ENCODE measurements at places on chromosomes 7 and 10.

DNA sequence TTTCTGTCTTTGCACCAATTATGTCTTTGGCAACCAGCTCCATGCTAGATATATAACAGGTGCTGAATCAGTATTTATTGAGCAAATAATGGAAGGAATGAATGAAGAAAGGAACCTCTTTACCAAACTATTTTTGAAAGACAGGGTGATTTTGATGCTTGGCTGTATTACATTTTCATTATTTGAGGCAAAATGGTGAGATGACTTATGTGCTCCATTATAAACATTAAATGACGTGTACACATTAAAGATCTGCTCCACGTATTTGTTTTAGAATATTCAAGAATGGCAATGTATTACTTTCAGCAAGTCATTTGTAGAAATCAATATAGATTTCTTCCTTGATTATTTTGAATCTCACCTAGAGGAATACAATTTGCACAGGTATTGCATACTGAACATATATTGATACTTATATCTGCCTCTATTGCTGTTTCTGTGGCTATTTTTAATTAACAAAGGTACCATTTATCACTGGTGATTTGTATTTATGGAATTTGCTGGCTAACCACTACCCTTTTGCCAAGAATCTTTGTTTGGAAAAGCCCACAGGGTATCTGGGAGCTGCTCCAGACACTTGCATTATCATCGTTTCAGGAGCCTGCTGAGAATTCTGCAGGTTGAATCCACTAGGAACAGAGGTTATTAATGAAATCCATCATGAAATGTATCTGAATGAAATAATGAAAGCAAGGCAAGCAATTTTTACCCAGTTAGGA lies 92.2 kb downstream of the SEMA3C start:
- no peak for DNase-seq

- DNase-seq = no peak
Observed at GRCh38 chr10:70778267-70778924, 6.8 kb downstream of the TBATA start.

- no peak for DNase-seq
Observed at GRCh38 chr10:83199374-83199773, 939.9 kb upstream of the GHITM start.

DNA sequence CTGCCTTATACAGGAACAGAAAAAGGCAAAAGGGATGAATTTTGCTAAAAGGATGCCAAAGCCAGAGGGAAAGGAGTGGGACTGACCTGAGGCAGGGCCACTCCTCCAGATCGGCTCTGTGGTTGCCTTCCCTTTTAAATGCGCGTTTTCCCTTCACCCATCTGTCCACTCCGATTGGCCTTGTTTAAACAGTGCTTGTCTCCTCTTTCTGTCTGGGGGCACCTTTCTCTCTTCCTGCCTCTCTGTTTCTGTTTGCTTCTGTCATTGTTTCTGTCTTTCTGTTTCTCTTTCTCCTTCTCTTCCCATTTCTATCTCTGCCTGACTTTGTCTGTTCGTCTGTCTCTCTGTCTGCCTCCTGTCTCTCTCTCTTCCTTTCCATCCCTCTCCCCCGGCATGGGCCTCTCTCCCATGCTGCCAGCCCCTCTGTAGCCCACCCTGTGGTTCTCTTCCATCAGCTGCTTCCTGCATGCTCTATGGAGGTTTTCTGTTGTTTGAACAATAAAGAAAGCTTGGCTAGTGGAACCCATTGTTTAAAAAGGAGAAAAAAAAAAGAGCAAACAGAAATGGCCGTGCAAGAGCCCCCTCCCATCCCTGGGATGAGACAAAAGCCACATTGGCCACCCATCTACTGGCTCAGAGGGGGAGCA lies 29.5 kb upstream of the HSPB1 start:
- DNase-seq = no peak

DNA sequence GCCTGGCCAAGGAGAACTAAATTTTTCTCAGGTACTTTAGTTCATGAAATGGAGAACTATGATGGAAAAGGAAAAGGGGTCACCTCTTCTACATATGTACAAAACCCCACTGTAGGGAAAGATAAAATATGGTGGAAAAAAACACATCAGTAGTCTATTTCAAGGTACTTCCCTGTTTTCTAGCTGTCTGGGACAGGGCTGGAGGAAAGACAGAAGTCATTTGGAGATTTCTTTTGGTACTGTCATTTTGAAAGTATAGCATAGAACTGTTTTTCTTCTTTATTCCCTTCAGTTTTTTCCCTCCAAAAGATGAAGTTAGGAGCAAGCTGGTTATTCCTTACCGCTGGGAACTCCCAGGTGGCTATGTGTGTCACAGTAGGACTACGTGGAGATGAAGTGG lies 196.1 kb downstream of the DOCK4 start:
- DNase-seq = no peak

DNA sequence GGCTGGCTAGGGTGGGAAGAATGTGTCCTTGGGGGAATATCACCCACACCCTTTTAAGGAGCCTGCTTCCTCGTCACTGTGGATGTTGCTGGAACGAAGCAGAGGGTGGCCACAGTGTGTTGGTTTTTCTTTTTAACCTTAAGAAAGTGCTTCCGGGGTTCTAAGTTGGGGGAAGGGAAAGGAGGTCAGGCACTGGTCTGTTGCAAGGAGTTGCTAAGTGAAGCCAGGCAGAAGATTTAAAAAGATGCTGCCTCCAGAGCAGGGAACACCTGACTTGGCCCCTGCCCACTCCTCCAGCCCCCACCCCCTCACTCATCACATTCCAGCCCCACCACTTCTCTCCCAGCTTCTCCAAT lies 213.1 kb downstream of the EMX2 start:
- DNase-seq = no peak

DNA sequence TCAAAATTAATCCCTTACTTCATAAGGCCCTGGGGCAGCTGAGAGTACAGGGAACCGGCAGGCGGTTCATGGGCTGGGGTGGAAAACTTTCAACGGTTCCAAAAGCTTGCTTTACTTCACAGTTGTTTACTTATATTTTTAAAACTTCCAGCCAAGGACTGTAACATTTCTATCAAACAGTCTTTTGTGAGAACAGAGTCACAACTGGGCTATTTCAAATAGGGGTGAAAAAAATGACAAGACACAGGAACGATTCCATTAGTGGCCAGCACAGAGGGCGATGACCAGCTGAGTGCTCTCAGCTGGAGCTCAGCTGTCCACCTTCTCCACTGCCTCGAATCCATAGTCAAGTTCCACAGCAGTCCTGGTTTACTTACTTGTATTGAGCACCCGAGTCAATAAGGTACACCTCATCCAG lies 48.2 kb downstream of the XPNPEP1 start:
- DNase-seq = no peak

DNA sequence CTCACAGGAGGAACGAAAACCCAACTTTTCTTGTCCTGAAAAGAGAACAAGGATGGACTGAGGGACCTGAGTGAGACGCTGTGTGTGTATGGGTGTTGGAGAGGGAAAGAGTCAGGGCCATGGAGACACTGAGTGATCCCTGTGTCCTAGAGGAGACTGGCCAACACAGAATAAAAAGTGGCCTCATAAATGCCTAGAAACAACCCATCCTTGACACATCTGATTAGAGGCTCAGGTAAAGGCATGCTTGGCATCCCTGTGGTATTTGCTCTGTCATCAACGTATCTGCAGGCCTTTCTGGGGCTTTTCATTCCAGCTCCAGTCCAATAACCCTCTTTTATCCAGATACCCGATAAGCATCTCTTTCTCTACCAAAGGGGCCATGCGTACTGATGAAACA lies 86.3 kb downstream of the FGFR2 start:
- DNase-seq = no peak

- peak; percentile 72 for DNase-seq
Observed at GRCh38 chr10:133357285-133358161, at the start of gene FUOM. Gene FUOM (minus strand): TSS chr10:133358019. CDS start chr10:133358007, 12 bp downstream.

DNA sequence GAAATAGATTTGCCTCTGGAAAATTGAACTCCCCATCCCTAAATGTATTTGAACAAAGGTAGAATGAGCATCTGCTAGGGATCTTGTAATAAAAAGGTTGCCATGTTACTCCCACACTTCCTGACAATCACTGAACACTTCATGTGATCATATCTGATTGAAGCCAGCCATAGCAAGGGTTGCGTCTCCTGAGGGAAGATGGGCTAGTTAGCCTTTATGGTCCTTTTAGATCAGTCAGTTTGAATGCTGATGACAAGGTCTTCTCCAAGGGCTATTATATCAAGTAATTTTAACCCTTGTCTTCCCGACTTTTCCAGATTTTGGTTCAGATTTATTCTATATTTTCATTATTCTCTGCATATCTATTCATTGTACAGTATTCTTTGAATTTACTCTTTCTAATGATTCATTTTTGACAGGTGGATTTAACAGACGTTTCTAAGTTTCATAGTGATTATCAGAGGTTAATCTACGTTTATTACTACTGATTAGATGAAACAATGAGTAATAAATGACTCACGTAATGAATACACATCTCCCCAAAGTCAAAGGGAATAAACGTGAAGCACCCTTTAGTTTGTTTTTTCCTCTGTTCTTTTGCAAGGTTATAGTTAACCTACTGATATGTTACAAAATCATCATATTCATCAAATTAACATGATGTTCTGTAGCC lies 28.1 kb downstream of the CSGALNACT2 start:
- DNase-seq = no peak

GRCh38 chr10:124008187-124008586 lies 85.2 kb downstream of the CHST15 start:
- DNase-seq = no peak

DNA sequence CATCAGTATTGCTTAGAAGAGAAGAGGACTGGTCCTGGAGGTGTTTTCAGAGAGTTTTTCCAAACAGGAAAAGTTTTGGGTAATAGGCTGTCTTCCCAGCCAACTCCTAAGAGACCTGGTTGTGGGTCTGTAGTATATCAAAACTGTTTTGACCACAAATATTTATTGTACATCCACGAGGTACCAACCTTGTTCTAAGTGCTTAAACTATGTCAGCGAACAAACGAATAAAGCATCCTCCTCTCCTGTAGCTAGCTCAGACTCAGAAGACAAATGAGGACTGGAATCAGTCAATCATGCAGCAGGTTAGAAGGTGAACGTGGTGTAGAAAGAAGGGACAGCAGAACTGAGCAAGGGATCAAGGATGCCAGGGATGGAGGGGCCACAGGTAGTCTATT lies 61.6 kb upstream of the MKI67 start:
- DNase-seq = no peak

GRCh38 chr7:22193450-22193983 lies 163.4 kb downstream of the RAPGEF5 start:
- DNase-seq = no peak

GRCh38 chr7:100963386-100963785 lies 6.0 kb upstream of the MUC12 start:
- no peak for DNase-seq

DNA sequence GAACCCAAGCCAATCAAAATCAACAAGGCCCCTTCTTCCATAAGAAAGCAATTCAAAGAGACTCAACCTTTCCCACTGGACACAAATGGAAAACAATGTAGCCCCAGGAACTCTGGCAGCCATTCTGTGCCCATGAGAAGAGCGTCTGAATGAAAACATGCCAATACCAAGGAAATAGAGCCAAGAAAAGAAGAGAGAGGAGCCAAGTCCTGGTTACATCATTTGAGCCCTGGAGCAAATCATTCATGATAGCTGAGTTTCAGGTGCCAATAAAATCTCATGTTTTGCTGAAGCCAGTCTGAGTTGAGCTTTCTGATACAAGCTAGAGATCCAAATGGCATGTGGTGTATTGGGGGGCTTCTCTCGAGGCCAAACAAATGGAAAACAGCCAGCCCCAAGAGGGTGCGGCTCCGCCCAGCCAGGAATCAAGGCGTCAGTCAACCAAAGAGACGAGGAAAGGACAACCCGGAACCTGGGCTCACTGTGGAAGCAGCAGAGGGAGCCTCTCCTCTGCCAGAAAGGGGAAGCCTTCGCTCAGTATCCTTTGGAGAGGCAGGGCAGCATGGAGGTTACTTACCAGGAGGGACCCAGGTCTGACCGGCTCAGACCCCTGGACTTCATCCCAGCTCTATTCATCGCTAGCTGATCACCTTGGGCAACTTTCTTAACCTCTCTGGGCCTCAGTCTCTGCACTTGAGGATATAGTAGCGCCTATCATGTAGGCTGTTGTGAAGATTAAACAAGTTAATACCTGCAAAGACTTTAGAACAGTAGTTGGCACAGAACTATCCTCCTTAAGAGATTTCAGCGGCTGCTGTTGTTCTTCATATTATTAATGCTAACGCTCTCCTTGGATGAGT lies 61.8 kb downstream of the OAT start:
- no peak for DNase-seq

GRCh38 chr7:65744406-65744805 lies 128.5 kb upstream of the VKORC1L1 start:
- DNase-seq = no peak

DNA sequence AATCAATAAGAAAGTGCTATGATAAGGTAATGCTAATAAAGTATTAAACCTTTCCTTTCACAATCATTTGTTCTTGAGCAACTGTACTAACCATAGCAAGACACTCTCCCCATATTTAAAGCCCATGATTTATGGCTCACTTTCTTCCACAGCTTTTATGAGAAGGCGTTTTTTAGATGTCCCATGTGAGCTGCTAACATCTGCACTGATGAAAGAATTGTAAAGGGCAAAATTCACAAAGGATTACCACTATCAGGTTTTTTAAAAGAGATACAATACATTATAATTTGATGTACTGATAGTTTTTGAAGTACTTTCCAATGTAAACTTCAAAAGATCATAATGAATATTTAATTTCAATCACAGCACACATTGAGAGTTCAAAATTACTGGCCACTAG lies 75.7 kb downstream of the RNLS start:
- DNase-seq = no peak

- no peak for DNase-seq
Observed at GRCh38 chr7:141238596-141239243, 164.9 kb downstream of the TMEM178B start.

DNA sequence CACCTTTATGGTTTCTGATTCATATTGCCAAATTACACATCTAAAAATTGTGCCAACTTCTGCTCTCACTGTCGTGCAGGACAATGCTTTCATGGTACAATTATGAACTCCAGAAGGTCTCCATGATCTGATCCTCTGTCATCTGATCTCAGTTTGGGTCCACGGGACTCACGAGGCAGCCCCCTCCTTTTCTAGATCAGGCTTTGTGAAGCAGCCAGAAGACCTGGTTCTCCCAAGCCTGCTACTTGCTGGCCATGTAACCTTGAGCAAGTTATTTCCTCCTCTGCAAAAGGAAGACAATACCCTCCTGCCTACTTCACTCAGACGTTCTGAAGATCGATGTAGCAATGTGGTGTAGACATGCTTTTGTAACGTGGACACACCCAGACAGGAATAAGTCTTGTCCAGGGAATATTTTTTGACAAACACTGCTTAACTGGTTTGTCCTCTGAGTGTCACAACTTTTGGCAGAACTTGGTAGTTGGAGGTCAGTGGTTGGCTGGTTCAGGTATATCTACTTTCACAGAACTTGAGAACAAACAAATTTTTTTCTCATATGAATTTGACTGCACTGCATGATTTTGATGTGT lies 19.6 kb downstream of the CALML3 start:
- no peak for DNase-seq

DNA sequence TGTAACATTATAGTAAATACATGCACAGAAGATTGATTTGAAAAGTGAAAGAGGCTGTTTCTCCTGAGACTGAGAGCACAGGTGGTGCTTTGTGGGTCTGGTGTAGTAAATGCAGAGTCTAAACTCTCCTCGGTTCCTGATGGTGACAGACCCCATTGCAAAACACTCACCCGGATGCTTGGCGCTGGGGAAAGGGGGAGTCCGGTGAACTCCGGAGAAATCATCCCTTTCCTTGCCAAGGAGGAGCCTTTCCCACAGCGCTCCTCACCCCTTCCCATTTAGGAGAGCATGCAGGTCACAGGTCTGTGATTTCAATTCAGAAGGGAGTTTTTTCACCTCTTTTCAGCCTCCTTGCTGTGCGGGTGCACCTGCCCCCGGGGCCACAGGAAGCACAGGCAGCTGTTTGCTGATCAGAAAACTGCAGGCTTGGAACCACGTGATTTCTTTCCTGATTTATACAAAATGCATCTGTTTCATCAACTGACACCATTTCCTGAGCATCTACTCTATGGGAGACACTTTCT lies 75.6 kb upstream of the LYZL2 start:
- DNase-seq = peak; percentile 35

Data from CD4-positive, alpha-beta T cell (primary cell).